OCI-M1 (cell line): ENCODE measurements at places on chromosomes 16 and 17.

DNA sequence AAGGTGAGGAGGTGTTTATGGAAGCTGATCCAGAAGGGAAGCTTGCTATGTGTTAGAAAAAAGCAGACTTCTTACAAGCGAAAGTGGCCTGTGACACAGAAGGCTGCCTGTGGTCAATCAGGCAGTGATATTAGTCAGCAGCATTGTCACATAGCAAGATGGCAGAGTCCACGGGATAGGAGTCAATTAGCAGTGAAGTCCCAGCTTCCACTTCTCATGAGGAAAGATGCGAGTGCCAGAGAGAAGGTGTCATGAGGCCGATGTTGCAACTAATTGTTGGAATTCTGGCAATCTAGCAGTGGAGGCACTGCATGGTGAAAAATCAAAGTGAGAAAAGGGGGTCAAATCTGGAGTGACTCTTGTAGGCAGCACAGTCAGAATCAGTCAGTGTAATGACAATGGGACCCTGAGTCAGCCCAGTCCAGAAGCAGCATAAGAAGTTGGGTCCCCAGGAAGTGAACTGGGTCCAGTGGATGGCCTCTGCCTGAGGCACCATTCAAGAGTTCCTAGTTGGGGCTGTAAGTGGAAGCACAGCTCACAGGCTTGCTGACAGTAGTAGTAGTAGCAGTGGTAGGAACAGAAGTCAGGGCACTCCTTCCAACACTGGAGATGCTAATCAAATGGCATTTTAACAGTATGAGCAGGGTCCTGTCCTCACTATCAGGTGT, 85.1 kb downstream of the TNFRSF13B start:
- no peak for DNase-seq

GRCh38 chr17:21242026-21242697, 11.0 kb downstream of the NATD1 start:
- DNase-seq: no peak

GRCh38 chr17:62818526-62818925, 10.4 kb upstream of the MARCHF10 start:
- DNase-seq: no peak

DNA sequence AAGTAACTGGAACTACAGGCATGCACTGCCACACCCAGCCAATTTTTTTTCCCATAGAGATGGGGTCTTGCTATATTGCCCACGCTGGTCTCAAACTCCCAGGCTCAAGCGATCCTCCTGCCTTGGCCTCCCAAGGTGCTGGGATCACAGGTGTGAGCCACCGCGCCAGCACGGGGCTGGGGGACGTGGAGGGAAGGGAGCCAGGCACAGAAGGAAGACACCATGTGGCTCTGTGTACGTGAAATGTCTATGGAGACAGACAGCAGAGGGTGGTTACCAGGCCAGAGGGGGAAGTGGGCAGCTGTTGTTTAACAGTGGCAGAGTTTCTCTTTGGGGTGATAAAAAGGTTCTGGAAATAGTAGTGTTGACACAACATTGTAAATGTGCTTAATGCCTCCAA, 4.6 kb upstream of the PIEZO1 start:
- DNase-seq: no peak

- no peak for DNase-seq
Measured at GRCh38 chr16:4093495-4094126, 22.6 kb downstream of the ADCY9 start.

DNA sequence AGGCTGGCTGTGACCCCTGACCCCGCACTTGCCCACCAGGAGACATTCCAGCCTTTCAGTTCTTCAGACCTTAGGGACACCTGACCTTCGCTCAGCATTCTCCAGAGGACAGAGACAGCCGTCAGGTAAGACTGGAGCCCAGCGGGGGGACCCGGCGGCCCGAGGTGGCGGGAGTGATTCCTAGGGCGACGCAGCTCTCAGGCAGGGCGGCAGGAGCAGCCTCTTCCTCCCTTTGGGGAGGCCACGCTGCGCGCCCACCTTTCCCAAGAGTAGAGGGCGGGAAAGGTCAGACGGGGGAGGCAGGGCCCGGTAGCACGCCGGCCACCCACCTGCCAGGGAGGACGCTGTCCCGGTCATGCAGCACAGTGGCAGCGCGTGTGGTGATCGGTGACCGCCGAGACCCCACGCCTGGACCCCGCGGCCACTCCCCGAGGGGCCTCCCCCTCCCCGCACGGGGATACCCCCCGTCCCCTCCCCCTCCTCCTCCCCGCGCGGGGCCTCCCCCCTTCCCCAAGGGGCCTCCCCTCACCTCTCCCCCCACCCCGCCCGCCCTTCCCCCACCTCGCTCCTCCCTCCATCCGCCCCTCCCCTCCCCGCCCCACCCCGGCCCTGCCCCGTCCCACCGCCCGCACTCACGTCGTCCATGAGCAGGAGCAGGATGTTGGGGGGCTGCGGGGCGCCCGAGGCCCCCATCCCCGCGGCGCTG, 472 bp downstream of the GALNS start:
- DNase-seq: no peak

DNA sequence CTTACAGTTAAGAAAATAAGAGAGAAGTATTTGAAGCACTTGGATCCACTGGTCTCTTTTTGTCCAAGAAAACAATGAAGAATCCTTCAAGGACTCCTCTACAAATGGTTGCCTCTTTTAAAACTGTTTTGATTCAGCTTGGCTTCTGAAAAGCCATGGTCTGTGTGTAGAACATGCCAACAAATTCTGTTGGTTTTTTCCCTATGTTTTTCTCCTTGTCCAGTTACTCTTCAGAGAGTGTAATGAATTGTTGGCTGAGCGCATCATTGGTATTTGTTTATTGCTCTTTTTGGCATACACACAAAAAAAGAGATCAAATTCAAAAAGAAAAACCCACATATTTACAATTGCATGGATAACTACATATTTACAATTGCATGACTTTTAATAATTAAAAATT, at the start of gene ABCA10:
TSS of gene ABCA10 (minus strand) at position 249 of the 400 bp plus-strand sequence. CDS start 3,466 bp downstream, outside the sequence.
- no peak for DNase-seq

- no peak for DNase-seq
Measured at GRCh38 chr17:8101721-8102120, 14.2 kb upstream of the ALOX12B start.
